Pancreas (tissue), 10 donors: ENCODE measurements at places on chromosomes 12 and 14. TPM values are rescaled to one million over a fixed set of nuclear protein-coding genes. Genes with fewer than 3 reads are reported as not detected.

GRCh38 chr12:127235761-127236160 is 1031.2 kb upstream of the TMEM132C start:
- no peaks in the 10 kb centered on the region for H3K36me3 ChIP-seq
- no peak overlapping the region for H3K27ac ChIP-seq
- H3K4me3 ChIP-seq, result no peak overlapping the region
- H3K27me3 ChIP-seq, result no peaks in the 10 kb centered on the region
- no peaks in the 10 kb centered on the region for H3K4me1 ChIP-seq

IL23A gene
- 1.3 TPM for polyA plus RNA-seq

FAM222A gene
- 5.6 TPM for polyA plus RNA-seq

IL26 gene
- not detected for polyA plus RNA-seq

RCOR1 gene
- 7.2 TPM for polyA plus RNA-seq
